Activated T-cell treated with anti-CD3 and anti-CD28 coated beads, Interleukin-2, amount 50 U/mL, for 72 hours (primary cell): ENCODE measurements at places on chromosomes 12 and 14. TPM values are rescaled to one million over a fixed set of nuclear protein-coding genes. Genes with fewer than 3 reads are reported as not detected.

GRCh38 chr12:124625867-124626675 lies 58.7 kb upstream of the NCOR2 start:
- H3K27ac ChIP-seq: no peak overlapping the region
- no peaks in the 10 kb centered on the region for H3K36me3 ChIP-seq
- no peak overlapping the region for H3K4me3 ChIP-seq
- no peak for DNase-seq
- no peaks in the 10 kb centered on the region for H3K27me3 ChIP-seq

DNA sequence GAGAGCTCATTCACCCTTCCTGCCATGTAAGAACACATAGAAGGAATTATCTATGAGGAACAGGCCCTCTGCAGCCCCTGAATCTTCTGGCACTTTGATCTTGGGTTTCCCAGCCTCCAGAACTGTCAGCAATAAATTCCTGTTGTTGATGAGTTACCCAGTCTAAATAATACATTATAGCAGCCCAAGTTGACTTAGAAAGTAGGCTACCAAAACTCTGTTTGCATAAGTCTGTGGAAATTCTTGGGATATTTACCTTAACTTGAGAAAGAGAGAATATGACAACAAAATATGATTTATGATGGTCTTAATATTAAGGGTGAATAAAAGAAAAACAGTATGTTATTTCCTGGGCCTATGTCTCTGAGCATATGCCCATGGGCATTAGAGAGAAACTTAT lies 433.0 kb upstream of the LMO3 start:
- no peak overlapping the region for H3K4me3 ChIP-seq
- no peak overlapping the region for H3K27ac ChIP-seq
- H3K4me1 ChIP-seq: no peaks in the 10 kb centered on the region
- H3K27me3 ChIP-seq: no peaks in the 10 kb centered on the region
- DNase-seq: no peak
- H3K36me3 ChIP-seq: no peaks in the 10 kb centered on the region

DNA sequence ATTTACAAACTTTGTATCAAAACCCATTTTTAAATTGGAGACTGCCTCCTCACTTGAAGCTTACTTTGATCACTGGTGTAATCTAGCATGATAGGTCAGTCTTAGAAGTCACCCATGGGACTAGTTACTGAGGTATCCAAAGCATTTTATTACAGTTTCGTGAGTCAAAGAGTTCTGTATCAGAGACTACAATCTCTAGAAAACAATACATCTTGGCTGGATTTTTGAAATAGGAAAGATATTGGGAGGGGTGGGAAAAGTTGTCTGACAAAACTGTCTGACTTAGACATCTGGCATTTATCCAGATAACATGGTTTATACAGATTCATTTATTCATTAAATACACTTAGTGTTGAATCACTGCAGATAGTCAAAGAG lies 173.5 kb upstream of the PDZRN4 start:
- no peak overlapping the region for H3K4me3 ChIP-seq
- no peak overlapping the region for H3K27ac ChIP-seq
- no peaks in the 10 kb centered on the region for H3K27me3 ChIP-seq
- H3K4me1 ChIP-seq: no peaks in the 10 kb centered on the region
- no peaks in the 10 kb centered on the region for H3K36me3 ChIP-seq
- no peak for DNase-seq

DNA sequence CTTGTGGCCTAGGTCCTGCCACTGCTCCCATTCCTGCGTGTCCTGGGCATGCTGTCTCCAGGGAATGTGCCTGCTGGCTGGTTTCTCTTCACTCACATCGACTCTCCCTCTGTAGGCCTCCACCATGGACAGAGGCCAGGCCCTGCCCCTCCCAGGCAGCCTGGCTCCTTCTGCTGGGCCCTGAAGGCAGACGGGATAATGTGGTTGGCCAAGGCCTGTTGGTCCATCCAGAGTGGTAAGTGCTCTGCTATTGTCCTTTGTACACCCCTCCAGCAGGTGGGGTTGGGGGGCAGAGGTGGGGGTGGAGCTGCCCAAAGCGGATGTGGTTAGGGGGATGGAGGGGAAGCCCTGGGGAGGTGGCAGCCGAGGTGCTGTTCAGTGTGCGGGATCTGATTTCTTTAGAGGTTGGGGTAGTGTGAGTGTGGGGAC lies 9.5 kb upstream of the NR4A1 start:
- peak; percentile 51 for DNase-seq
- no peaks in the 10 kb centered on the region for H3K27me3 ChIP-seq
- peak overlapping the region; percentile 81 for H3K4me3 ChIP-seq
- peaks cover 60% of the 10 kb centered on the region for H3K4me1 ChIP-seq

GRCh38 chr12:33116284-33116683 lies 219.7 kb upstream of the PKP2 start:
- H3K4me3 ChIP-seq: no peak overlapping the region
- no peaks in the 10 kb centered on the region for H3K27me3 ChIP-seq
- no peaks in the 10 kb centered on the region for H3K4me1 ChIP-seq
- H3K27ac ChIP-seq: no peak overlapping the region
- H3K36me3 ChIP-seq: no peaks in the 10 kb centered on the region
- DNase-seq: no peak

KLRD1 gene
- 2.0 TPM for total RNA-seq

PRPF40B gene
- total RNA-seq: 8.5 TPM

OAS2 gene
- total RNA-seq: 80.2 TPM
